ENCODE measurements at places on chromosomes 16 and 17.

DNA sequence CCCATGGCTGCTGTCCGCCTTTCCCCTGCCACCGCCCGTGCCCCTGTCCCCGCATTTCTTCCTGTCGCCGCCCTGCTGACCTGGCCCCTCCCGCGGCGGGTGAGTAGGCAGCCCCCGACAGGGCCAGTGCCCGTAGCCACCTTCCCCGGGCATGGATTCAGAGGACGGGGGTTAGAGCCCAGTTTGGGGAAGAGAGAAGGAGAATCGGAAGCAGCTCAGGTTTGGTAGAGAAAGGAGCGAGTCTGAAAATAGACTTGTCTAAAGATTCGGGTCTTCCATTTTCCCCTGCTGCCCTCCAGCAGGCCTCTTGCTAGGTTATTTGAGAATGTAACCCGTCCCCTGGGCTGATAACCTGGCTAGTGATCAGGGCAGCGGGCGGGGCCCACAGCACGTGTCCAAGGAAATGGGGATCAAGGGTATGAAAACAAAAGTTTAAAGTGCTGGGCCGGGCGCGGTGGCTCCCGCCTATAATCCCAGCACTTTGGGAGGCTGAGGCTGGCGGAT lies 7.9 kb upstream of the CLDN9 start:
- no peak for DNase-seq

DNA sequence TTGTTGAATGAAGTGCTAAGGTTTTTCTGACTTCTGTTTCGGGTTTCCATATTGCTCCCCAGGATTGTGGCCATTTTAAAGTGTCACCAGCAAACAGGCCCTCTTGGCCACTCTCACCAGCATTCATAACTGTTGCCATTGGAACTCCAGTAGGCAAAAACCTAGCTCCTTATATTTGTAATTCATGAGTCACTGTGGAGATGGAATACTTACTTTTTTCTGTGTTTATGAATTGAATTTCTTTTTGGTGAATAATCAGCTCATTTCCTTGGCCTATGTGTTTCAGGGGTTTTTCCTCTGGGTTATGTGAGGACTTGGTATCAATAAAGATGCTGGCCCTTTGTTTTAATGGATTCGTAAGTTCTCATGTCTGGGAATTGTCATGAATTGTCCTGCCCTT lies 255.1 kb downstream of the SNX29 start:
- no peak for DNase-seq

GRCh38 chr17:76241204-76241538 lies 878 bp upstream of the RNF157 start:
- no peak for DNase-seq

DNA sequence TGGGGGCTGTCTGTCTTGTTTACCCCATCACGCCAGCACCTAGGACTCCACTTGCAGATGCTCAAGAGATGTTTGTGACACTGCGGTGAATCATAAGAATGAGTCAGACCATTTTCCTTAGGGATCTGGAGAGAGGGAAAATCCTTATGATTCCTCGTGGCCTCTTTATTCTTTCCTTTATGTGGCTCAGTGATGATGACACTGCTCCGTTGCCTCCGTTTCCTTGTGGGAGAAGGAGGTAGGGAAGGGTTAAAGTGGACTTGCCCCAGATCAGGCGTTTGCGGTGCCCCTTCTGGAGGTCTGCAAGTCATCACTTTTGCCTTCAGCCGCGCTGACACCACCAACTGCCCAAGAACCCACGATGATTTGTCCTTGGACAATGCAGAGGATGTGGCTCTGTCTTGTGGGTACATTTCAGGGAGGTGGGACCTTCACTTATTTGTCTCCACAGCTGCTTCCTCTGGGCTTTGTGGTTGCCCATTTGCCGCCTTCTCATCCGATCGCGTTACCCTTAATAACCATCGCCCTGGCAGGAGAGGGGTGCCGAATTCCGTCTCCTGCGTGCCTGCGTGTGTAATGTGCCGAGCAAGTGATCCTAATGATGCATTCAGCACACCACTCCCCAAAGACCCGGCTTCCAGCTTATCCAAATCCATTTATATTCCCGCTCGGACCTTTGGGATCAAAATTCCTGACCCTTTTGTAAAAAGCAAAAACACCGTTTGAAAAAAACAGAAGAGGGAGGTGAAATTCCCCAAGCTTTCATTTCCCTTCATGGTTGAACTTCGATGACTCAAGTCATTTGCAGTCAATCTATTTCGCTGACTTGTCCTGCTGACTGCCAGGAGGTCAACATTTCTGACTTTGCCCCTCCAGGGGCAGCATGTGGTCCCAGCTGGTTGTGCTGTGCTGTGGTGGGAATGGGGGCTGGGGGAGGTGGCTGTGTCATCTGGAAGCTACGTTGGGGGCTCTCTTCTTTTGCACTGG lies 87.2 kb upstream of the IRX3 start:
- DNase-seq = no peak

GRCh38 chr17:46742565-46743270 lies 75.8 kb downstream of the WNT3 start:
- no peak for DNase-seq

DNA sequence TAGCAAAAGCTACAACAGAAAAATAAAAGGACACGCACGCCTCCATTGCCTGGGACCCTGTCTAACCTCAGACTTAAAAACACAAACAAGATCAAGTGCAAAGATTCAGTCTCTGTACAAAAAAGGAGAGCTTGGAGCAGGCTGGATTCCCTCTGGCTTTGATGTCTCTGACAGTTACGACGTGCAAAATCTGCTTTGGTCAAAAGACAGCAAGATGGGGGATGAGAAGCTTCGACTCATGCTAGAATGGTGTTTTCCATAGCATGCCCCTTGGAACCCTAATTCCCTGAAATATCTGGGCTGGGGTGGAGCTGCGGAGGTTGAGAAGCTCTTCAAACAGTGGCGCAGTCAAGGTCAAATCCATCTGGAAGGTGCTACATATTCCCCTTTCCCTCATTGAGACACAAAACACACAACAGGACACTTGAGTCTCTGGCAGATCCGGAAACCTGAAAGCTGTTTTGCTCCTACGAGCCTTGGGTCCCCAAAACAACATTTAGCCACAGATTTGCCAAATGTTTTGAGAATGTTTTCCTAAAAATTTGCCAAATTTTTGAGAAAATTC lies 9.1 kb downstream of the MYH11 start:
- no peak for DNase-seq

DNA sequence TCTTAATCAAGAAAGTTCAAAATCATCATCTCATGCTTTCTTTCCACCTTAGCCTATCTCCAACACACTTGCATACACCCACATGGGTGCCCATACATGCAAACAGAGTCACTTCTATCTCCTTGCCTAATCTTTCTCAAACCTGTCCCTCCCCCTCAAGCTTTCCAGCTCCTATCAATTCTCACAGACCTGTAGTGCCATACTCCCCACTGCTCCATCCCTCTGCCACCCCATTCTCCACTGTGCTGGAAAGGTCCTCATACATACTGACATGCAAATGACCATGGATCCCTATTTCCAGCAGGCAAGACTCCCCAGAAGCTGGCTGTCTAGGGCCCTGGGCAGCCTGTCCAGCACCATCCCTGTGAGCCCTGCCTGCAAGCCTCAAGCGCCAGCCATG lies 320.4 kb upstream of the CCL2 start:
- no peak for DNase-seq

DNA sequence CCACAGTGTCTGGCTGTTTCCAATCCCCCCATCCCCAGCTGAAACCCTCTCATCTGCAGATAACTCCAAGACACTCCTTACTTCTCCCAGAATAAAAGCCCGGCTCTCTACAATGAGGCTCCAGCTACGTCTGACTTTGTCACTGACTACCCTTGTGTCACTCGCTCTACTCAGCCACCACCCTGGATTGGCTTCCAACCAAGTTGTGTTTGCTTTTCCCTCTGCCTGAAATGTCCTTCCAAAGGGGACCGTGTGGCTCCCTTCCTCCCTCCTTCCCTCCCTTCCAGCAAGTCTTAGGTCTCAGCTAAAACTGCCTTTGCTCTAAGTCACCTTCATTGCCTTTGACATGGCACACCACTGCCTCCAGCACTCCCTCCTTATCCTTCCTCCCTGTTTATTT lies 42.8 kb downstream of the CDH1 start:
- DNase-seq = no peak

- DNase-seq = no peak
These were observed 11.0 kb upstream of the SEC14L1 start for GRCh38 chr17:77129568-77130301.

GRCh38 chr16:57977418-57978069 lies 6.6 kb upstream of the CNGB1 start:
- DNase-seq = no peak

DNA sequence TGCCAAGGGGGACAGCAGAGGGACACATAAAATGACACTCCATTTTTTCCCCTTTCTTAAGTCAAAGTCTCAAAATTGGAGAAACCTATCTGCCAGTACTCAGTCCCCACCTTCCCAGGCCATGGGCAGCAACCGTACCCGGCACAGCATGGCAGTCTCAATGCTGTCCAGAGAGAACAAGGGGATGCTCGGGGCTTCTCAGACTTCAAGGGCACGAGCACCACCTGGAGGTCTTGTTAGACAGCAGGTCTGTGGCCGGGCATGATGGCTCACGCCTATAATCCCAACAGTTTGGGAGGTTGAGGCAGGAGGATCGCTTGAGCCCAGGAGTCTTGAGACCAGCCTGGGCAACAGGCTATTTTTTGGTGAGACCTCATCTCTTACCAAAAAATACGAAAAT lies 3.2 kb downstream of the DNAH17 start:
- DNase-seq = no peak

GRCh38 chr17:37068266-37068665 lies 119.5 kb downstream of the AATF start:
- DNase-seq = no peak

DNA sequence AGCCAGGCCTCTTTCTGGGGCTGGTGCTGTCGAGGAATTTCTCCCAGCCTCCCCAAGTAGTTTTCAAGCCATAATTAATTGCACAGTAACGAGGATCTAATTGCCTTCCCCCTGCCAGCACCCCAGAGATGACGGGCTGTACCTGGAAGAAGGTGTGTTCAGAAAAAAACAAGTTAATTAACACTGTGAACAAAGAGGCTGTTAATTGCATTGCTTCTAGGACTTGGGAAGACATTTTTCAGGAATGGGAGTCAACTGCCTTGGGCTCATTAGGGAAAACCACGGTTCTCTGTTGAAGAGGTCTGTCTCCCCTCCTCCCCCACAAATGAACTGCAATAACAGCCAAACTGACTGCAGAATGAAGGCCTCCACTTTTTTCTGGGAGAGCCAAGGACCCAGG lies 176.7 kb downstream of the CCT6B start:
- DNase-seq = no peak

DNA sequence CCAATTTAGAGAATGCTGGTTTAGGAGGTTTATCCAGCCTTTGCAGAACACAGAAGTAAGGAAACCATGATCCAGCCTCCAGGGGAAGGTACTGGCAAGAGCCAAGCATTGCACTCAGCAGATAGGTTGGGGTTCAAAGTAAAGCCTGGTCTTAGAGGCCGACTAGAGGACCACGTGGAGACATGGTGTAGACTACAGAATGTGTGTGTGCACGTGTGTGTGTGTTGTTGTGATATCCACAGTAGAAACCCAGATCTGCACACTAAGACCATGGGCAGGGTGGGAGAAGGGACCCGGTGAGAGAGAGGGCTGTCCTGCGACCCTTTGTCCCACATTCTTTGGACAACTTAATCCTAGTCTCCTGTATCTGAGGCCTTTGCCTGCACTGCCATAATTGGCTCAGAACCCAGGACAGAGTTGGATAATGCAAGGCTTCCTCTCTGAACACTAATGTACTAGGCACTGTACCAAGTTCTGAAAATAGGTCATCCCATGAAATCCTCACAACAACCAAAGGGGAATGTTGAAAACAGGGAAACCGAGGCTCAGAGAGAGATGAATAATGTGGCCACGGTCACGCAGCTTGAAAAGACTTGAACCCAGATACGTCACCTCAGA lies 325.1 kb upstream of the HSBP1 start:
- DNase-seq = no peak

- no peak for DNase-seq
These were observed 24.4 kb downstream of the CACNG5 start for GRCh38 chr17:66859353-66859752.

DNA sequence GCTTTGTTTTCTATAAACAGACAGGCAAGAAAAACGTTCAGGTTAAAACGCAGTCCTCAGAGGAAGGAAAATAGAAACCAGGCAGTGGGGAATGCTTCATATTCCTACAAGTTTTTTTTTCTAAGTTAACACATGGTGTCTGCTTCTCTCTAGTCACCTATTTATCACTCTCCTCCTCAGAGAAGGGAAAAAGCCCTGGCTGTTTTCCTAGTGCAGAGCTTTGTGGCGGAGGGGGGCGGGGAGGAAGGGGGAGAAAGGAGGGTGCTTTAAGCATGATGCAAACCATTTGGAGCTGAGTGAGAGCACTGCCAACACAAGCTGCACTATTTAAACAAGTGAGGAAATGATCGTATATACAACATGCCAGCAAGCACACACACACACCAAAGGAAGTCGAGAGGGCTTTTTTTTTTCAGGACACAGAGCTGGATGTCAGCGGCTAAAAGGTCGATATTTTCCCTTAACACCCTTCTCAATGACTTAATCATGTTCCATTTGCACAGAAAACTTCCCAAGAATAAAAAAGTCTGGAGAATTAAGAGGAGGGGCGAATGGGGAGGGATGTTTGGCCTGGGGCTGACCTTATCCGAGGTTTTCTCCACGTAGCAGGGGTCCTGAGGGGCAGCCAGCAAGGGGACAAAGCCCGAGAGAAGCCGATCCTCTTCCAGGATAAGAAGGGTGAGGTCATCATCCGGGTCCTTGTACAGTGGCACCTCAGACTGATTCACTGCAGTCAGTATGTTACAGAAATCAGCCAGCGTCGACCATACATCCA lies 117.4 kb downstream of the HIC1 start:
- no peak for DNase-seq

- no peak for DNase-seq
These were observed 2.9 kb downstream of the ATP6V0D1 start for GRCh38 chr16:67477960-67478554.

GRCh38 chr16:62201911-62202310 lies 165.7 kb upstream of the CDH8 start:
- DNase-seq = no peak

- DNase-seq = no peak
These were observed 6.3 kb upstream of the ZCCHC14 start for GRCh38 chr16:87499189-87499486.

DNA sequence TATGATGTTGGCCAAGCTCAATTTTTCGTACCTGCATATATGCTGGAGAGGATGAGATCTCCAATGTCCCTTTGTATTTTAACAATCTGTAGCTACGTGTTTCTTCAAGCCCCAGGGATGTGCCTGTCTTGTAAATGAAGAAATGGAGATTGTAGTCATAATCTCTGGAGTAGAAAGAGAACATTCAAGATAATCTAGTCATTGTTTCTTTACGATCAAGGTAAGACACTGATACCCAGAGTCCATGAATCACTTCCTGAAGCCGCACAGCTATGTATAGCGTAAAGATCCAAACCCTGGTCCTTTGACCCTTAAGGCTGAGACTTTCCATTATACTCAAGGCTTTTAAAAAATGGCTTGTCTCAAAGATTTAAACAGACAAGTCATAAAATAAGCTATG lies 205.5 kb downstream of the HS3ST3B1 start:
- DNase-seq = no peak

- no peak for DNase-seq
These were observed 16.5 kb downstream of the CD300LB start for GRCh38 chr17:74514632-74515334.
